ENCODE measurements at places on chromosomes 2 and 18. TPM values are rescaled to one million over a fixed set of nuclear protein-coding genes. Genes with fewer than 3 reads are reported as not detected.

CENPA gene
- total RNA-seq = 3.4 TPM

SFTPB gene
- total RNA-seq = not detected

CNDP1 gene
- not detected for total RNA-seq

PROKR1 gene
- not detected for total RNA-seq

LONRF2 gene
- total RNA-seq = 0.42 TPM

TCF23 gene
- not detected for total RNA-seq

ONECUT2 gene
- total RNA-seq = not detected

TMEM163 gene
- 0.19 TPM for total RNA-seq

PTPRM gene
- total RNA-seq = 8.3 TPM

ASIC4 gene
- total RNA-seq = not detected

TBR1 gene
- not detected for total RNA-seq

SCYGR1 gene
- not detected for total RNA-seq

EIPR1 gene
- 30.5 TPM for total RNA-seq

INPP4A gene
- 7.4 TPM for total RNA-seq

SAG gene
- not detected for total RNA-seq

Data from esophagus squamous epithelium (tissue), 5 donors.